A549 treated with ZK216348 at 1 μM for 4 hours (cell line): ENCODE measurements at places on chromosomes 12 and 14. TPM values are rescaled to one million over a fixed set of nuclear protein-coding genes. Genes with fewer than 3 reads are reported as not detected.

The ABCD2 gene
- total RNA-seq, result not detected in 5 replicates

The STAC3 gene
- 0.17 to 0.68 TPM (median 0.36 TPM) in 5 replicates for total RNA-seq

The NKX2-8 gene
- total RNA-seq, result 1.4 to 4.5 TPM (median 3.9 TPM) in 5 replicates

The MYF5 gene
- total RNA-seq, result not detected in 5 replicates

The TBC1D30 gene
- total RNA-seq, result 1.2 to 2.1 TPM (median 1.8 TPM) in 5 replicates

The RPGRIP1 gene
- 0.16 to 0.74 TPM (median 0.37 TPM) in 4 of 5 replicates, not detected in the other for total RNA-seq

The TAMALIN gene
- total RNA-seq, result 0.25 to 0.58 TPM (median 0.49 TPM) in 5 replicates

The FOXG1 gene
- total RNA-seq, result 0.11 to 0.27 TPM (median 0.12 TPM) in 5 replicates

The PLA2G1B gene
- total RNA-seq, result not detected in 5 replicates

The GPX2 gene
- 179 to 281 TPM (median 196 TPM) in 5 replicates for total RNA-seq

The MFAP5 gene
- 0.14 TPM in 1 of 5 replicates, not detected in the others for total RNA-seq

The SLC39A2 gene
- total RNA-seq, result not detected in 5 replicates

The PRIMA1 gene
- total RNA-seq, result 0.13 to 0.43 TPM (median 0.39 TPM) in 5 replicates

The PACS2 gene
- total RNA-seq, result 13.2 to 32.2 TPM (median 27.2 TPM) in 5 replicates

The PTPN21 gene
- total RNA-seq, result 7.5 to 10.1 TPM (median 9.6 TPM) in 5 replicates

The ARHGDIB gene
- 1.5 to 2.1 TPM (median 1.9 TPM) in 5 replicates for total RNA-seq

The MGST1 gene
- 633 to 934 TPM (median 723 TPM) in 5 replicates for total RNA-seq

The ESRRB gene
- total RNA-seq, result 0.09 to 0.36 TPM (median 0.26 TPM) in 5 replicates

The KLHL33 gene
- not detected in 5 replicates for total RNA-seq

The FAM90A1 gene
- total RNA-seq, result 0.10 to 0.24 TPM (median 0.12 TPM) in 3 of 5 replicates, not detected in the others

The ABCB9 gene
- total RNA-seq, result 7.2 to 11.1 TPM (median 9.8 TPM) in 5 replicates

The CD63 gene
- 655 to 775 TPM (median 692 TPM) in 5 replicates for total RNA-seq

The TOMM20L gene
- not detected in 5 replicates for total RNA-seq

The IL26 gene
- total RNA-seq, result not detected in 5 replicates

The PTCSC3 gene
- total RNA-seq, result not detected in 5 replicates

The B3GNT4 gene
- 0.59 to 1.7 TPM (median 0.70 TPM) in 5 replicates for total RNA-seq

The TPCN1 gene
- 13.0 to 22.8 TPM (median 20.1 TPM) in 5 replicates for total RNA-seq

The EFS gene
- not detected in 5 replicates for total RNA-seq

The SYNDIG1L gene
- total RNA-seq, result not detected in 5 replicates

The PTMS gene
- total RNA-seq, result 687 to 1,137 TPM (median 1,048 TPM) in 5 replicates

The SLC10A1 gene
- total RNA-seq, result not detected in 5 replicates

The KIF5A gene
- total RNA-seq, result 0.18 to 0.26 TPM (median 0.21 TPM) in 5 replicates

The DPPA3 gene
- total RNA-seq, result not detected in 5 replicates

The RTL1 gene
- 0.21 to 0.35 TPM (median 0.26 TPM) in 5 replicates for total RNA-seq

The RHEBL1 gene
- 2.8 to 4.8 TPM (median 4.3 TPM) in 5 replicates for total RNA-seq

The TGFB3 gene
- total RNA-seq, result 0.59 to 1.3 TPM (median 0.80 TPM) in 5 replicates

The KLC1 gene
- total RNA-seq, result 77.1 to 121 TPM (median 119 TPM) in 5 replicates

The ARL6IP4 gene
- 222 to 265 TPM (median 247 TPM) in 5 replicates for total RNA-seq

The LRRC43 gene
- total RNA-seq, result 0.16 TPM in 1 of 5 replicates, not detected in the others

The C14orf39 gene
- total RNA-seq, result not detected in 5 replicates

The TMBIM4 gene
- total RNA-seq, result 34.5 to 54.5 TPM (median 52.4 TPM) in 5 replicates

The GPR137C gene
- 0.09 to 0.34 TPM (median 0.11 TPM) in 5 replicates for total RNA-seq

The TAS2R9 gene
- total RNA-seq, result not detected in 5 replicates

The TBX5 gene
- total RNA-seq, result not detected in 5 replicates

The RNASE3 gene
- total RNA-seq, result not detected in 5 replicates

The C12orf50 gene
- not detected in 5 replicates for total RNA-seq

The SYCP3 gene
- not detected in 5 replicates for total RNA-seq

The RFX4 gene
- not detected in 5 replicates for total RNA-seq

The DAAM1 gene
- 9.2 to 16.6 TPM (median 11.1 TPM) in 5 replicates for total RNA-seq

The SERPINA10 gene
- total RNA-seq, result not detected in 5 replicates

The OVCH1 gene
- total RNA-seq, result not detected in 5 replicates
